ELF-1 (cell line): ENCODE measurements at places on chromosomes 13 and 19.

- DNase-seq: peak; percentile 52
These were observed 80.5 kb downstream of the FOXO1 start for GRCh38 chr13:40585911-40586471.

DNA sequence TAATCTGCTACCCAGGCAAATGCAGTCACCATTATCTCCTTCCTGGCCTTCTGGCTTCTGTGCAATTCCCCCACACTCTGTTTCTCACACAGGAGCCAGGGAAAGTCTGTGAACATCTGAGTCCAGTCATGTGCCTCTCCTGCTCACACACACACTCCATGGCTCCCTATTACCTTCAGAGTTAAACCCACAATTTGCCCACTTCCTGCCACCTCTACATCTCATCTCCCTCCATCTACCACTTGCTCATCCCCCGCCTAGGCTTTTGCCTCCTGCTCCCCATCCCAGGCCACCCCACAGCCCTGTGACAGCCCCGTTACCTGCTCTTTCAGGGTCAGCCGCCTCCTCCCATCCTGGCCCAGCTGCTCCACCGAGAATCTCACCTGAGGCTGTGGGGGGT, 13.5 kb downstream of the IL12RB1 start:
- DNase-seq: no peak

DNA sequence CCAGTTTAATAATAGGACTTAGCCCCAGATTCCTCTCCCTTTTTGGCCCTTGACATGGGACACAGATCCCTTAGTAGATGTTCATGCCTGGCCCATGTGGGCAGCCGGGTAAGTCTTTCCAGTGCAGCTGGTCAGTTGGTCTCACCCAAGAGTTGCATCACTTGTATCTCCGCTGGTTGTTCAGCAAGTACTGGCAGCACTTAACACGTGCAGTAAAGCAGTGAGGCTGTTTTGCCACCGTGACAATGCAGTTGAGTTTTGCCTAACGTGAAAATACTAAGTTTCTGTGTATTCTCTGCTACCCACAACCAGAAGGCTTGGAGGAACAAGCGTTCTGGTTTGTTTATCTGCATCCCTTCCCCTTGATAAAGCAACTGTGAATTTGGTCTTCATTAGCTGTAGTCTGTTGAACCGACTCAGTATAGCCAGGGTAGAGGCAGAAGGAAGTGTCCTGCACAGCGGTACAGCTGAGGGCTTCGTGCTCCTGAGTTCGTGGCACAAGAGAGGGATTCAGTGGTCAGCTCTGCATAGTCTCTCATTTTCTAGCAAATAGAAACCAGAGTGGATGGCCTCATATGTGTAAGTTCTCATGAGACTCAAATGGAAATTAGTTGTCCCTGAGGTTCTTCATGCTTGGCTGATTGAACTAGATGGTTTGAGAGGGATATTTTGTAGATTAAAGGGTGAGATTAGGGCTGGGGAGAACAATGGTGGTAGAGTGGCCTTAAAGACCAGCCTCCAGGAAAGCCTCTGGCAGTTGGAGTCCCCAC, 50.3 kb downstream of the ARHGEF7 start:
- DNase-seq: no peak

DNA sequence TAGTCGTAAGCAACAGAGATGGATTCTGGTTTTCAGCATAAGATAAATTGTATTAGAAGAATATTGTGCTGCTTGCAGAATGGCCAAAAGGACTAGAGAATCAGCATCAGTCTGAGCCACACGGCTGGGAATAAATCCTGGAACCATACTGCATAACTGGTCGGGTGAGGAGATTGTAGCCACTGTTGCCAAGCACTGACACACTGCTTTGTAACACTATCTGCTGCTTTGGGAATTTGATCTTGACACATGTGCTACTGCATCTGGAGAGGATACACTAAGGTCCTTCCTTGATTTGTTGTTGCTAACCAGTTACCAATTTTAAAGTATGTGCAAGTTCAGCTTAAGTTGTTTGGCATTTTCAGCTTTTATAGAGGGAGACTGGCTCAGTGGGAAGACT, 1.9 kb downstream of the HNRNPA1L2 start:
- DNase-seq: no peak

DNA sequence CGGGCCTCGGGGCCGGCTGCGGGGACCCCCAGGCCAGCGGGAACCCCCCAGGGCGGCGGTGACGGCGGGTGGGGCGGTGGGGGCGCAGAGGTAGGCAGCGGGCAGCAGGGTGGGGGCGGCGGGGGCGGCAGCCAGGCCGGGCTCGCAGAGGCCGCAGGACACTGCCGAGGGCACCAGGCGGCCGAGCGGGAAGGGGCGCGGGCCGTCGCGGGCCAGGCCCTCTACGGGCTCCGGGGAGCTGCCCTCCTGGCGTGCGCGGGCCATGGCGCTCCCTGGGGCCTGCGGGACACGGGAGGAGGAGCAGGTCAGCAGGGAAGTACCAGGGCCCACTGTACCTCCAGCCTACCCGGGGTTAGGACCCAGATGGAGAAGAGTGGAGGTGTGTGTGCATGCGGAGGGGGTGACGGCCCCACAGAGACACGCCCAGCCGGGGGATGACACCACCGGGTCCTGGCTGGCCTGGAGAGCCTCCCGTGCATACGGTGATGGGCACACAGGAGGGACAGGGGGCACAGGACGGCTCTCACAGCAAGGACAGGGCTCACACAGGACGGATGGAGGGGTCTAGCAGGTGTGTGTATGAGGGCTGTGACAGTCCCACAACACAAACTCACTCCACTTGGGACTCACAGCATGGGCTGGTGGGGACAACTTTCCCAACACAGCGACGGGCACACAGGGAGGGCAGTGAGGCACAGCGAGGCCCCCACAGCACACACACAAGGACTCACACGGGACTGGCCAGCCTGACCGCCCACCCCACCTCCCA, 2.6 kb downstream of the BBC3 start:
- peak; percentile 76 for DNase-seq

DNA sequence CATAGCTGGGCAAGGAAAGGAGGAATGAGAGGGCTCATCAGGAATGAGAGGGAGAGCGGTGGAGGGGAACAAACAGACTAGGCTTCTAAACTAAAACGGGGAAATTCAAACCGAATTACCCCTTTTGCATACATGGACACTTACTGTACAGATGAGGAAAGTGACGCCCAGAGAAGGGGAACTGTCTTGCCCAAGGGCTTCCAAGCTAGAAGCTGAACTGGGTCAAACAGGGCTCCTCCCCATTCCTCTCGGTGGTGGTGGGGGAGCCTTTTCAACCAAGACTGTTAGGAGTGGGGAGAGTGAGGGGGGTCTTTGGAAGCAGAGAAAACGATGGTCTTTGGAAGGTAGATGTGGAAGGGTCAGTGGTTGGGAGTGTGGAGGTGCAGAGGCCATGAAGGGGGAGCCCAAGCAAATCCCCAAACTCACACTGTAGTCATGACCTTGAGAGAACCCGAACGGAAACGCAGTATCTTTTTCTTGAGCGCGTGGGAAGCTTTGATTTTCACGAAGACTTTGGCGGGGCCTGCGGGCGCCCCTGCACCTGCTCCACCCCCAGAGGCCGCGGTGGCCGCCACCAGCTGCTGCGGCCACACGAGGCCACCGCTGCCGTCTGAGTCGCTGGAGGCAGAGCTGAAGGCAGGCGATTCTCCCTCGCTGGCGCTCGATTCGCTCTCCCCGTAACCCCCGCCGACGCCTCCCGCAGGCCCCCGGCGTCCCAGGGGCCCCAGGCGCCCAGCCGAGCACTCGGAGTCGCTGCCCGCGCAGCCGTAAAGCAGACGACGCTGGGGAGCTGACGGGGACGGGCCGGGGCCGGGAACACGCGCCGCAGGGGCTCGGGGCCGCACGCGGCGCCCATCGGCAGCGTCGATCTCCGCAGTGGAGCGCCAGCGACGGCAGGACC, 12.3 kb upstream of the GNG8 start:
- no peak for DNase-seq

- DNase-seq: no peak
These were observed 24.5 kb upstream of the ZNF83 start for GRCh38 chr19:52662631-52663030.

- no peak for DNase-seq
These were observed 26.9 kb downstream of the MZT1 start for GRCh38 chr13:72700509-72700908.

DNA sequence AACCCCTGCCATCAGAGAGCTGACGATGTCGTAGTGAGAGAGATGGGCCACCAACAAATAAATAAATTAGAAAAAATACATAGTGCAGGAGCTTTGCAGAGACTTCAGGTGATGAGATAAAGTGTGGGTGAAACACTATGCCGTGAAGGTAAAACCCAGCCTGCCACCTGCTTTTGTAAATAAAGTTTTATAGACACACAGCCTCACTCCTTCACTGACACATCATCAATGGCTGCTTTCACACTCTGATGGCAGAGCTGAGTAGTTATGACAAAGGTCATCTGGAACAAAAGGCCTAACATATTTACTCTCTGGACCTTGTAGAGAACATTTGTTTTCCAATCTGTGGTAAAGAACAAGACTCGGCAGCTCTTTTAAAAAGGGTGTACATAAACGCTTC, 45.0 kb downstream of the MBD3L2B start:
- no peak for DNase-seq

GRCh38 chr19:2249010-2249866, at the start of gene AMH:
Gene AMH, plus strand, starts transcription at chr19:2249323. Its CDS starts 10 bp downstream, at chr19:2249333.
- no peak for DNase-seq

- no peak for DNase-seq
These were observed 4.3 kb upstream of the UTP14C start for GRCh38 chr13:52020191-52020590.

DNA sequence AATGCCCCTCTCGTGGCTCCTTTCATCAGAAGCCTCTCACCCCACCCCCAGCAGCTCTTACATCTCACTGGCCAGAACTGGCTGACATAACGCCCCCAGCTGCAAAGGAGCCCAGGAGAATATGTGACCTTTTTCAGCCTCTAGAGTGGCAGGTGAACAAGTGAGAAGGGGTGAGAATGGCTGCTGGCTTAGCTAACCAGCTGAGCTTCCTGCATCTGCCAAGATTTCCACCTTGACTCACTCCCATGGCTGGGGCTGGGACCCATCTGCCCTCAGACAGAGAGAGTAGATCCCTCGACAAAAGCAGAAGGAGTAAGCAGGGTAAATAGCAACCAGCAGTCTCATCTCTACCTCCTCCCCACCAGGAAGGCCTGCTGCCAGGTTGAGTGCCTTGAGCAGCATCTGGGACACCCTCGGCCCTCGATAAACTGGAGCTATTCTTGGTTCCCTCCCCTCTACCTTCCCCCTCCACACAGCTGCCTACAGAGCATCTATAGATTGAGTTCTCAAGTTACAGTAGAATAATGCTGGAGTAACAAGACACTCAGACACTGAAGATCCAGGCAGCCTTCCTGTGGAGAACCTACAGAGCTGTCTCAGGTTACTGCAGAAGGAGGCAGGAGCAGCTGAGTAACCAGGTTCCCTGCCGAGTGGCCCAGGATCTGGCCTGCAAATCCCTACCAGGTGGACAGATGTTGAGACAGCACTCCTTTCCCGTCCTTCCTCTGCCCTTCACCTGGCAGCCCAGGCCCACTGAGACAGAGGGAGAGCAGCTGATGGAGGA, 15.5 kb downstream of the KASH5 start:
- DNase-seq: peak; percentile 90

GRCh38 chr13:40192452-40192851, 474.0 kb downstream of the FOXO1 start:
- DNase-seq: no peak
